ENCODE measurements at places on chromosomes 3 and 15. TPM values are rescaled to one million over a fixed set of nuclear protein-coding genes. Genes with fewer than 3 reads are reported as not detected.

Gene SNX4
- polyA plus RNA-seq, result 27.0 TPM

- no peak for DNase-seq
These were observed 471.2 kb upstream of the TGFBR2 start for GRCh38 chr3:30135190-30135589.

DNA sequence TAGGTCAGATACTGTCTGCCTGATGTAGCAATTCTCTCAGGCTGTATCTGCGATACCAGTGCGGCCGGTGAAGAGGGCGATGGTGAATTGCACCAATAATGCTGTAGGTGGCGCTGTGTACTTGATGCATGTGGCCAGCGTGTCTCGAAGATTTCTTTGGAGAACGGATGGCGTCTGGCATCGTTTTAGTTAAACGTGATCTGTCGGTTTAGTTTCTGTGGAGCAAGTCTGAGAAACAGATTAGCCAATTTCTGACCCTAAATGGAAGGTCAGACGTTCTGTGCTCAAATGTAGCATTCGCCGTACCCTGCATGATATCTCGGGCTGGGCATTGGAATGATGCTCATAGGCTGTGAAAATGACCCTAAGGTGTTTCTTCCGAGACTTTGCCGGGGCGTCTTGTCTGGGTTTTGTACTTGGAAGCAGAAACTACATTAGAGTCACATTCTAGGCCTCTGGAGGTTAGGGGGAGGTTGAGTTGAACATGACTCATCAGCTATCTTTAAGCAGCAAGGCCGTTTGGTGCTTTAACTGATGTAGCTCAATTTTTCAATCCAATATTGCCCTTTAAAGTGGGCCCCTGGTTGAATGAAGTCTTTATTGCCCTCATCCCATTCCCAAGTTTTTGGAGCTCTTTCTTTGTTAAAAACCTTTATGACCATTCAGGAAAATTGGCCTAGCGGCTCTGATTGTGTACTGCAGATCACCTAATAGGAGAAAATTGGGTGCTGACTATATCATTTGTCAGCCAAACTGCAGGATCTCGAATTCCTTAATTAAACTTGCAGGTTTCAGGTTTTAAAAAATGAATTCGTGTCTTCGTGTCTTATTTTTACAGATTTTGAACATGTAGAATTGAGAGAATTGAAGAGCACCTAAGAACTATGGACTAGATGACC lies 80.0 kb downstream of the SQOR start:
- peak; percentile 51 for DNase-seq

Gene IQCF5
- not detected for polyA plus RNA-seq

Gene LRRC31
- polyA plus RNA-seq, result not detected

GRCh38 chr3:122977746-122978466 lies 49.7 kb downstream of the SEMA5B start:
- DNase-seq, result no peak

All from K562 (cell line).